Kidney glomerular epithelial cell (primary cell): ENCODE measurements at places on chromosomes 13 and 19.

DNA sequence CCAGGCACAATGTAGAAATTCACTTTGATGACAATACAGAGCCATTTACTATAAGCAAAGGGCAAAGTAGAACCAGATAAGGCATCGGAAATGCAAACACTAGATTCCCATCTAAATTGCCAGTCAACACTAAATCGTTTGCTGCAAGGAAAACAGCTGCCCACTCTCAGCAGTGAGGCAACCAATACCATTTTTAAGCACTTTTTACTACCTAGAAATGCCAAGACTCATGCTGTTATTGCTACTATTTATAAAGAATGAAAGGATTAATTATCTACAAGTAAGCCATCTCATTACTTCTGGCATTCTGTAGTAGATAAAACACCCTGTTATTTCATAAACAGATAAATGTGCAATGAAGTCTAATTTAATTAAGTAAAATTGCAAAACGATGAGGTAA is 422.0 kb downstream of the FGF14 start:
- no peak for DNase-seq

- no peak for DNase-seq
Observed at GRCh38 chr13:75761369-75761768, 125.2 kb downstream of the LMO7 start.

DNA sequence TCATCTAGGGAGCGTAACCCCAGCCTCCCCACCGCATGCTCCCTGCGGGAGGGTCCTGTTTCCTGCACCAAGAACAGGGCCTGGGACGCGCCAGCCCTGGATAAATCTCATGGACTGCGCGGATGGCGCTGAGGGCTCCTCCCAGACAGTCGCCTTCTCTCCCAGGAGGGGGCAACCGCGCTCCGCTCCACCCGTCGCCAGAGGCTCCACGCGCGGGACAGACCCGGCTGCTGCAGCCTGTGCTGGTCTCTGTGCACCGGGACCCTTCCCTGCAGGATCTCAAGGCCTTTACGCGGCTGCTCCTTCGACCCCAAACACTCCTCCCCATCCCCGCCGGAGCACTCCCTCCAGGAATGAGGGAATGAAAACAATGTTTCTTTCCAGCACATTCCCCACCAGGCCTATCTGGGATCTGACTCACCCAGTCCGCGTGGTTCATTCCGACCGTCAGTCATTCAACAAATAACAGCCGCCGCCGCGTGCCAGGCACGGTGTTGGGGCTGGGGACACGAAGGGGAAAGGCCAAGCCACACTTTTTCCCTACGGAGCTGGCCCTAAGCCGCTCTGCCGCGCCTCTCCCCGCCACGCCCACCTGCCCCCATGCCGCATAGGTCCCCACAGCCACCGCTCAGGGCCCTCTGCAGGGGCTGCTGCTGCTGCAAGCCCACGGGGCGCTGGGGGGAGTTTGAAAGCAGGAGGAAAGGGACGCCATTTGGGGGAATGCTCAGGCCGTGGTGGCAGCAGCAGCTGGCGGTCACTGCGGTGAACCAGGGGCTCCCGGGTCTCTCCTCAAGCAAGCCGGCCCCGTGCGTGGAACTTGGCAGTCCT is 6.0 kb downstream of the PNMA8B start:
- DNase-seq = peak; percentile 42

DNA sequence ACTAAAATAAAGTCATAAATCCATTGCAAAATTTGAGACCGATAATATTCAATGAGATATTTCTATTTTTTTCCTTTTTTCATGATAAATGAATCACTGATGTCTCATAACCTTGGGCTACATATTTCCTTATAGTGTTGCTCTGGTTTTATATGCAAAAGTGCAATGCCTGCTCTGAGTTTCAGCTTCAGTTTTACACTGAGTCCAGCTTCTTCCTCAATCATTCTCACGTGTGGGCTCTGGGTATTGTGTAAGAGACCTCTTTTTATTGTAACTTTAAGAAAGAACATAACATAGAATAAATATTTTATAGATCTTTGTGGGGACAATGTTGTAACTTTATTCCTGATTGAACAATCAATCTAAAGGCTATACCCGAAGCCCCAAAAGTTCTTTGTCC is 280.2 kb upstream of the EDNRB start:
- no peak for DNase-seq

DNA sequence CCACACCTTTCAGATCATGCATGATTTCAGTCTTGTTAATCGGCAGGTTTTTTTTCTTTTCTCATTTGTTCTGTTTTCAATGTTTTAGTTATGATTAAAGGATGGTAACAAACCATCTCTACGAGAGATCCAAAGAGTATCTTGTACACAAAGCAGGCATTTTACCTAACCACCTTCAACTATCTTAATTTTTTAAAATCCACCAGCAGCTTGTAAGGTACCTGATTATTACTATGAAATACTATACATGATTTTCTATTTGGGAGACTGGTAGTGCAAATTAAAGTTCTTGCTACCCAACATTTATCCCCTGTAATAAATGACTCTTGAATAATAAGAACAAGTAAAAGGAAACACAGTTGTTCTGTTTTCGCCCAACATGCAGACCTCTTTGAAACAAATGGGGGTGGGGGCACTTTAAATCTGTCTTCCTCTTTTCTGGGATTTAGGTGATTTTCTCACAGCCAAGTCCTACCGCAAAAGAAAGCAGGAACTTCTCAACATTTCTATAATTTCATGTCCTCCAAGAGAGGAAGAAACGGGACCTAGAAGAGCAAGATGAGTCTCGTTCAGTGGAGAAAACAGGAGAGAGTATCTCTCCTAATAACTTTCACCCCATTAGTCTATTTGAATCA is 3.6 kb downstream of the POU4F1 start:
- no peak for DNase-seq

DNA sequence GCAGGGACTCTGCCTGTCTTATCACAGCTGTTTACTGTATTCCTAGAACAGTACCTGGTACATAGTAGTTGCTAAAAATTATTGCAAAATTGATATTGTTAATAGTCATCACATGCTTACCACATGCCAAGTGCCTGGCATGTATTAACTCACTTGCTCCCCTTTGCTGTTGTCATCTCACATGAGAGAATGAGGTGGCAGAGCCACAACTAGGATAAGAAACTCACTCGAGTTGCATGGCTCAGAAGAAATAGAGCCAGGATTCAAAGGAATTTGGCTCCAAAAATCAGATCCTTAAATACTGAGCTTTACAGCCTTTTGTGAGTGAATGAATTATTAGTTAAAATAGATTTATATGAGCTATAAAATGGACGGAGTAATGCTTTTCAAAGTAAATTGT is 42.6 kb downstream of the B3GLCT start:
- DNase-seq = no peak

GRCh38 chr19:17681505-17682125 is 6.5 kb downstream of the UNC13A start:
- DNase-seq = no peak

- no peak for DNase-seq
Observed at GRCh38 chr19:8503510-8503909, 1.1 kb upstream of the PRAM1 start.

- peak; percentile 80 for DNase-seq
Observed at GRCh38 chr19:18007044-18007916, 690 bp upstream of the ARRDC2 start.
